ENCODE measurements at places on chromosomes 16 and 17. TPM values are rescaled to one million over a fixed set of nuclear protein-coding genes. Genes with fewer than 3 reads are reported as not detected.
A peak's percentile ranks its signal among the peaks of the same experiment; 100 is the strongest.

GRCh38 chr17:14317383-14317782, 16.5 kb downstream of the HS3ST3B1 start:
- DNase-seq = peak; percentile 70
- H3K36me3 ChIP-seq = peaks cover 3% of the 10 kb centered on the region
- H3K27ac ChIP-seq = peak overlapping the region; percentile 7
- peaks cover 31% of the 10 kb centered on the region for H3K27me3 ChIP-seq
- peaks cover 34% of the 10 kb centered on the region for H3K4me1 ChIP-seq

- no peak overlapping the region for H3K27ac ChIP-seq
- H3K27me3 ChIP-seq = no peaks in the 10 kb centered on the region
- H3K4me3 ChIP-seq = no peak overlapping the region
- no peaks in the 10 kb centered on the region for H3K36me3 ChIP-seq
- peak; percentile 48 for DNase-seq
- H3K4me1 ChIP-seq = no peaks in the 10 kb centered on the region
These were observed 50.0 kb downstream of the RMI2 start for GRCh38 chr16:11395008-11395948.

DNA sequence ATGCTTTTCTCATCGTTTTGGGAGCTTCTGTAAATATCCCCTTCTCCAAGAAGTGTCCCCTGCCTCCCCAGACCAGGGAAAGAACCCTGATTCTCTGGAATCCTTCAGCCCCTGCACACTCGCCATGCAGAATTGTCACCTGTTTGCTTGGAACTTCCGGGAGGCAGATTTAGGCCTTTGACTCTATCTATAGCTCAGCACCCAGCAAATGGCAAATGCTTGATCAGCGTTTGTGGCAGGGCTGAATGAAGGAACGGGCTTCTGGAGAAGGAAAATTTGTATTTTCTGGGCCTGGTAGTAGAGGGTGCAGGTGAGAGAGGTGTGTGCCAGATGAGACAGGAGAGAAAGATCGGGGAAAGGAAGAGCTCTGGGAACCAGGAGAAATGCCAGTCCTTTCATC, 18.3 kb upstream of the CACNG4 start:
- DNase-seq = peak; percentile 49
- no peak overlapping the region for H3K27ac ChIP-seq
- peaks cover 4% of the 10 kb centered on the region for H3K27me3 ChIP-seq
- no peaks in the 10 kb centered on the region for H3K4me1 ChIP-seq
- no peaks in the 10 kb centered on the region for H3K36me3 ChIP-seq

DNA sequence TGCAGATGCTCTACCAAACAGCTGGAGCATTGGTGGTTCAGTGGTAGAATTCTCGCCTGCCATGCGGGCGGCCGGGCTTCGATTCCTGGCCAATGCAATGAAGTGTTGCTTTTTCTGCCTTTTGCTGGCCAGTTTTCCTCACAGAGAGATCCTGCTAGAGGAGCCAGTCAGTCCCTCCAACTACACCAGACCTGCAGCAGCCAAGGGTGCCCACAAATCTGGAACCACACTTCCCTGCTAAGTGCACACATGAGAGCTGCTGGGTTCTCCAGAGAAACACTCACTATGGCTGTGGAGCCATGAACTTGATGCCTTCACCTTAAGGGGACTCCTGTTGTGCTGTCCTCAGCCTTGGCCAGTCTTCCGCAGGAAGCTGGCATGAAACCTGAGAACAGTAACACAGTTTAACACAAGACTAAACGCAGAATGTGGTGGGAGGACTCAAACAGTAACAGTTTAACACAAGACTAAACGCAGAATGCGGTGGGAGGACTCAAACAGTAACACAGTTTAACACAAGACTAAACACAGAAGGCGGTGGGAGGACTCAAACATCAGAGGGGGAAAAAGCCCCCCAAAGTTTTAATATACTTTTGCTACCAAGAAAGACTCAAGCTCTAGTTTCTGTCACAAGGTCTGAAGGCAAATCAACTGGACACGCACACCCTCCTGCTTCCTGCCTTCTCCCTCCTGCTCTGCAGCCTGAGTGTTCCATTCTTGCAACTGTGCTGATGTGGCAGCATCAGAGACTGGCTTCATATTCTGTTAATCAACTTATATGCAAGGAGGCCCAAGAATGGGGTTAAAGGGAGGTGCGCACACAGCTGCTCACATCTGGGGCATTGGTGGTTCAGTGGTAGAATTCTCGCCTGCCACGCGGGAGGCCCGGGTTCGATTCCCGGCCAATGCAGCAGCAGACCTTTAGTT, 12.0 kb downstream of the VAC14 start:
- H3K27me3 ChIP-seq = no peaks in the 10 kb centered on the region
- peaks cover 24% of the 10 kb centered on the region for H3K36me3 ChIP-seq
- peak; percentile 69 for DNase-seq
- no peak overlapping the region for H3K27ac ChIP-seq
- no peaks in the 10 kb centered on the region for H3K4me1 ChIP-seq
- no peak overlapping the region for H3K4me3 ChIP-seq

The CCL23 gene
- total RNA-seq = not detected

DNA sequence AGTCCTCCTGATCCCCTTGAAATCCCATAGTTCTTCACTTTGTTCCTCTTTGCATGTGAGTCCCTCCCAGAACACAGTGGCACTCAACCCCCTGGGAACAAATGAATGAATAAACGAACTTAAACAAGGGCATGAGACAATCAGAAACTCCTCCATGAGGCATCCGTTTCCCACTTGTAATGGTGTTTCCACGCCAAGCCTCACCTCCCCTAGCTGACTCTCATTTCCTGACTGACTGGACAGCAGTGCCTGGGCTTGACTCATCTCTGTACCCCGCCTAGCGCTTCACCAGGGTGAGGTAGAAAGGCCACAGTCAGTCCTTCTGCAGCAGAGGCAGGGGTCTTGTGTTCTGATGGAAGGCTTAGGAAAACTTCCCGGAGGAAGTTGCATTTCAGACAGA, 14.2 kb downstream of the KIF1C start:
- no peak for DNase-seq

DNA sequence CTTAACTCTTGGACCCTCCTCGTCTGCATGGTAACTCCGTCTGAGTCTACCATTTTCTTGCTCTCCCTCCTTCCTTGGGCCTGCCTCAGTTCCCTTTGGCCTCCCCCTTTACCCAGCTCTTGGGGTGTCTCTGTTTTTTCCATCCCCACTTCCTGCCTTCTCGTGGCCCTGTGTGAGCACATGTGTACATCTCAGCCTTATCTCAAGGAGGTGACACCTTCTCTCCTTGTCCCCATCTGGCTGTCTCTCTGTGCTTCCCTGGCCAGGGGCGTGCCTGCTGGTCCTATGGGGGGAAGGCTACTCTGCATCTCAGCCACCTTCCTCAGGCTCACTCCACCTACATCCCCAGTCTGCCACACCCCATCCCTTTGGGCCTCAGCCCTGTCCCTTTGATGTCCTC, 6.6 kb downstream of the CTF1 start:
- no peaks in the 10 kb centered on the region for H3K27me3 ChIP-seq
- H3K4me1 ChIP-seq = no peaks in the 10 kb centered on the region
- no peak for DNase-seq
- H3K27ac ChIP-seq = peak overlapping the region; percentile 85
- H3K4me3 ChIP-seq = no peak overlapping the region

GRCh38 chr17:38893607-38894006, 23.7 kb downstream of the LASP1 start:
- no peak overlapping the region for H3K4me3 ChIP-seq
- peak overlapping the region; percentile 58 for H3K27ac ChIP-seq
- H3K36me3 ChIP-seq = peaks cover 86% of the 10 kb centered on the region
- H3K4me1 ChIP-seq = peaks cover 4% of the 10 kb centered on the region

The USP43 gene
- 11.2 TPM for total RNA-seq

The MYH11 gene
- total RNA-seq = not detected

- H3K27ac ChIP-seq = no peak overlapping the region
- no peak overlapping the region for H3K4me3 ChIP-seq
- no peaks in the 10 kb centered on the region for H3K27me3 ChIP-seq
- no peaks in the 10 kb centered on the region for H3K4me1 ChIP-seq
These were observed 104.3 kb downstream of the PHKB start for GRCh38 chr16:47565454-47565853.

DNA sequence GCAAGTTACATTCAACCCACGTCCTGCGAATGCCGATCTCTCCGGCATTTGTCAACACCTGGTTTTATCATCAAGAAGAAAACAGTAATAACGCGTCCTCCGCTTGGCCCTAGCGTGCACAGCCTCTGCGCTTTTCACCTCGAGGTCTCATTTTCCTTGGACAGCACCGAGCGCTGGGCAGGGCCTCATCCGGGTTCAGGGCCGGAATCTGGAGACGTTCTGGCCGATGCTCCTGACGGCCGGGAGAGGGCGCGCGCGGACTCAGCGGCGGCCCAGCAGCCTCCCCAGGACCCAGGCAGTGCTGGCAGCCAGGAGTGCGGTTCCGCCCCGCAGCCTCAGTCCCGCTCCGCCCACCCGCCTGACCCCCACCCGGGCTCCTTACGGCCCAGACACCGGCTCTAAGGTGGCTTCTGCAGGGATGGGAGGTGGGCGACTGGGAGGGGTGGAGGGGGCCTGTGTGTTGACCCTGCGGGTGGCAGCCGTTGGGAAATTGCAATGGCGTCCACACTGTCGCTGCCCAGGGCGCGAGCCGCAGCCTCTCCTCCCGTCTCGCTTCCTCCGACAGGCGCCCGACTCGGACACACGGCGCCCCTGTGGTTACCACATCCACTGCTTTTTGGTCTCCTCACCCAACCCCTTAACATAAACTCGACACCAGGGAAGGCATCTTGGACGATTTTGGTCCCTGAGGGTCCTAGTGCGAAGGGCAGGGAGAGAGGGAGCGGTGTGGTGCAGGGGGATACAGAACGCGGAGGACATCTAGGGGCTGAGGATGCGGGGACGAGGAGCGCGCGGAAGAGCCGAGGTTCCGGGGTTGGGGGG, 7.4 kb upstream of the FLYWCH1 start:
- no peaks in the 10 kb centered on the region for H3K27me3 ChIP-seq
- H3K4me1 ChIP-seq = no peaks in the 10 kb centered on the region
- DNase-seq = peak; percentile 94
- peak overlapping the region; percentile 91 for H3K4me3 ChIP-seq
